Fibroblast of villous mesenchyme (primary cell): ENCODE measurements at places on chromosomes 16 and 17. TPM values are rescaled to one million over a fixed set of nuclear protein-coding genes. Genes with fewer than 3 reads are reported as not detected.

GRCh38 chr17:81070541-81071246 lies 35.7 kb downstream of the BAIAP2 start:
- no peak for DNase-seq

DNA sequence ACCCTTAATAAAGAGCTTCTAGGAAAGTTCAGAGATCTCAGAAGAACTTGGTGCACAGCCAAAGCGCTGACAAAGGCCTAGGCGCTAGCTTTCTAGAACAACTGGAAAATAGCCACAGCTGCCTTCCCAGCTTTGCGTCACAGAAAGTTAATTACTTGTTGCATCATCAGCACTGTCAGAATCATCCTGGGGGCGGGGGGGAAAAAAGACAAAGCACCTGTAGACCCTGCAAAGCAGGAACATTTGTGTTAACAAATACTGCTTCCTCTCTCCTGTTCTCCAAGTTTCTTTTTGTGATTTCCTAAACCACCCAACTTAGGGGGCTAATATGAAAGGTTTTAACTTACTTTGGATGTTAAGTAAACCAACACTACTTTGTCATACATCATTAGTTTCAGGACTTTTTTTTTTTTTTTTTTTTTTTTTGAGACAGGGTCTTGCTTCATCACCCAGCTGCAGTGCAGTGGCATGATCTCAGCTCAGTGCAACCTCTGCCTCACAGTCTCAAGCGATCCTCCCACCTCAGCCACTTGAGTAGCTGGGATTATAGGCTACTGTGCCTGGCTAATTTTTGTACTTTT lies 4.8 kb upstream of the AARSD1 start:
- DNase-seq, result peak; percentile 66

GRCh38 chr16:11581678-11582077 lies 5.0 kb downstream of the LITAF start:
- no peak for DNase-seq

Gene CD300LB
- total RNA-seq, result not detected in 2 replicates

Gene UTS2R
- not detected in 2 replicates for total RNA-seq

DNA sequence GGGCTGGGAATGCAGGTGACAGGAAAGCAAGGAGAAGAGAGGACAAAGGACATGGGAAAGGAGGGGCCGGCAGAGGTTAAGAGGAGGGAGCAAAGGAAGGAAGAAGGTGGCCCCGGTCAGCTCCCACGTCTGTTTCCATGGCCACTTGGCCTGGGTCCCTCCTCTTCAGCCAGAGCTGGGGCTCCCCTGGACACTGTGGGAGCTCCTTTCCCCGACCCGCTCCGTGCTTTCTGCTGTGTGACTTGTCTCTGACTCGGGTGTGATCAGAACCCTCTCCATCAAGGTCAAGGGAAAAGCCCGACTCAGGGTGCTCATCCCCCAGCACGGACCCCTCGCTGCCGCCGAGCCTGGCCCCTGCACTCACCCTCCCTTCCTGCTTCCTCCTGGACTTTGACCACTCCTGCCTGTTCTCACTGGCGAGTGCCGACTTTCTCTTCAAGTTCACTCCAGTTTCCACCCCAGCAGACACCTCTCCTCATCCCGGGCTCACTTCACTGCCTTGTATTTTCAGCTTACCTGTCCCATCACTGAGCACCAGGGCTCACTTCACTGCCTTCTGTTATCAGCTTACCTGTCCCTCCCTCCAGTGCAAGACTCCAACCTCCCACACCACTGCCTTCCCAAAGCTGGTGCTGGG lies 61.2 kb downstream of the MEAK7 start:
- no peak for DNase-seq

- no peak for DNase-seq
These were observed 6.7 kb downstream of the ARL16 start for GRCh38 chr17:81676906-81677305.

Gene ALDH3A1
- not detected in 2 replicates for total RNA-seq

Gene TM4SF5
- total RNA-seq, result not detected in 2 replicates

GRCh38 chr16:59046335-59046734 lies 312.2 kb upstream of the GOT2 start:
- DNase-seq, result peak; percentile 29

Gene OR3A3
- not detected in 2 replicates for total RNA-seq

Gene MSLN
- 0.32 and 0.86 TPM in 2 replicates for total RNA-seq

Gene ASB16
- under 0.01 TPM in 1 of 2 replicates, not detected in the other for total RNA-seq

- peak; percentile 75 for DNase-seq
These were observed 94.6 kb downstream of the RGS9 start for GRCh38 chr17:65231662-65232335.

Gene PRM3
- total RNA-seq, result not detected in 2 replicates

Gene PYDC1
- not detected in 2 replicates for total RNA-seq

Gene IGSF6
- under 0.01 TPM in 1 of 2 replicates, not detected in the other for total RNA-seq

GRCh38 chr16:2959206-2959605 lies 4.9 kb upstream of the KREMEN2 start:
- DNase-seq, result no peak

GRCh38 chr17:42578282-42578869 lies 847 bp upstream of the PSMC3IP start:
- DNase-seq, result peak; percentile 72

Gene MYCBPAP
- 0.64 and 0.86 TPM in 2 replicates for total RNA-seq

- peak; percentile 72 for DNase-seq
These were observed 4.0 kb downstream of the HIC1 start for GRCh38 chr17:2058586-2059546.

GRCh38 chr17:68600067-68600930 lies 868 bp downstream of the FAM20A start:
- no peak for DNase-seq

- DNase-seq, result no peak
These were observed 255.3 kb downstream of the CPPED1 start for GRCh38 chr16:12548270-12548983.

DNA sequence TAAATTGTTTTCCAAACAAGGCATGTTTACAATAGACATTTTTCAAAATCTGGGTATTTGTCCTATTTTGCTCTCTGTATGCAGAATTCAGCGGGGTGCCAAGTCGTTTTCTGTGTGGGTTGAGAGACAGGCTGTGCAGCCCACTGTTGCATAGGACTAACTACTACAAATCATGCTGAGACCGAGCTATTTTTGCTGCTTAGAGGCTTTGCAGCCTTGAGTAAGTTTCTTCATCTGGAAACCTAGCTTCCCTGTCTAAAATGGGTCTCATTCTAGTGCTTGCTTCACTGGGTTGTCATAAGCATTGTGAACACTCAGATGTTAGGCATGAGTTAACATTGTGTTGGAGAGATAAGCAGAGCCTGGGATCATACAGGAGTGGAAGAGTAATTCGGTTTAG lies 1.3 kb downstream of the PRPSAP2 start:
- DNase-seq, result peak; percentile 49

Gene KCNJ18
- total RNA-seq, result not detected in 2 replicates

DNA sequence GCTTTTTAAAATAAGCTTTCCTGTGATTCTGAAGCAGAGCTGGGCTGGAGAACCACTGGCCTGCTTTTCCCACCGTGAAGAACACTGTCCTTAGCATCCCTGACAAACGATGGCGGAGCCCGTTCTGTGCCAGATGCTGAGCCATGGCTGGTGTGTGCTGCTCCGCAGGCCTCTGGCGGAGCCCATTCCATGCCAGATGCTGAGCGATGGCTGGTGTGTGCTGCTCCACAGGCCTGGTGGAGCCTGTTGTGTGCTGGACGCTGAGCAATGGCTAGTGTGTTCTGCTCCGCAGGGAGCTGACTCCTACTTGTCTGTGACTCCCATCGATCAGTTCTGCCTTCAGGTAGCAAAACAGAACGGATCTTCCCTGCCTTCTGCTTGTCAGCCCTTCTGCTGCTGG lies 4.3 kb downstream of the ENDOV start:
- no peak for DNase-seq

- DNase-seq, result no peak
These were observed 147.0 kb upstream of the TNRC6C start for GRCh38 chr17:77811521-77811920.

DNA sequence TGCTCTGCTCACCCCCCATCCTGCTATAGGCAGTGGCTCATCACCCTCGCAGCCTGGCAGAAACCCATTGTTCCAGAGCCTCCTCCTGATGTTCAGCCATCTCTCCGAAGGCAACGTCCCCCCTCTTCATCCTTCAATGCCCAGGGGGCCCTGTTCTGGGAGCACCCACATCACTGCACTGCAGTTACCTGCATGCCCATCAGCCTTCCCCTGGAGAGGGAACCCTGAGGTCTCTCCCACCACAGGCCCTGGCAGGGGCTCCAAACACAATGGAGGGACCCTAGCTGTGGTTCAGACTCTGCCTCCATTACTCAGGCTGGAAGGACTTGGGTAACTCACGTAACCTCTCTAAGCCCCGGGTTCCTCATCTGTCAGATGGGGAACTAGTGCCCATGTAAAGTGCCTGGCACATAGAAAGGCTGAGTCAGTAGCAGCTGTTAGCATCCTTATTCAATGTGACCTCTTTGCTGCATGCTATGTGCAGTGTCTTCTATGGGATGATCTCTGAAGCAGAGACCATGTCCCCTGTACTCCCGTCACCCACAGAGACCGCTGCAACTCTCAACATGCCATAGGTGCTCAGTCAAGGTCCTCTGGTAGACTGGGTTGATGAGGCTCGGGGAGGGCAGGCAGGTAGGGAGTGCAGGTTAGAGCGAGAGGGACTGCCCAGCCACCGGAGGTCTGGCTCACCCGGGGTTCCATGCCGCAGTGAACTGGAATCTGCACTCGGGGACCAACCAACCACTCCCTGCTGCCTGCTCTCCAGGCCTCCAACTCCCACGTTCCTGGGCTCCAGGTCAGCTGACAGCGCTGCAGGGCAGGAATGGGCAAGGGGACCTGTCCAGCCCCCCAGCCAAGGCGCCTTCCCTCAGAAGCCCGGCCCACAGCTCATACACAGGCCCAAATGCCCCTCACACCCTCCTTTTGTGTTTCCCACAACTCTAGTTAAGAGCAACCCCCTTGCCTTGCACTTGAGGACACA lies 233.2 kb downstream of the ZNF423 start:
- DNase-seq, result no peak

- DNase-seq, result no peak
These were observed 9.9 kb downstream of the NXPH3 start for GRCh38 chr17:49585422-49586027.

Gene SEZ6L2
- total RNA-seq, result 2.6 and 4.7 TPM in 2 replicates

GRCh38 chr17:28547096-28547622 lies 5.3 kb downstream of the UNC119 start:
- no peak for DNase-seq

Gene MPHOSPH6
- total RNA-seq, result 32.9 and 38.4 TPM in 2 replicates

GRCh38 chr17:4946312-4946976 lies 1.9 kb downstream of the PFN1 start:
- DNase-seq, result no peak

Gene GDPD1
- total RNA-seq, result 0.97 and 2.6 TPM in 2 replicates

DNA sequence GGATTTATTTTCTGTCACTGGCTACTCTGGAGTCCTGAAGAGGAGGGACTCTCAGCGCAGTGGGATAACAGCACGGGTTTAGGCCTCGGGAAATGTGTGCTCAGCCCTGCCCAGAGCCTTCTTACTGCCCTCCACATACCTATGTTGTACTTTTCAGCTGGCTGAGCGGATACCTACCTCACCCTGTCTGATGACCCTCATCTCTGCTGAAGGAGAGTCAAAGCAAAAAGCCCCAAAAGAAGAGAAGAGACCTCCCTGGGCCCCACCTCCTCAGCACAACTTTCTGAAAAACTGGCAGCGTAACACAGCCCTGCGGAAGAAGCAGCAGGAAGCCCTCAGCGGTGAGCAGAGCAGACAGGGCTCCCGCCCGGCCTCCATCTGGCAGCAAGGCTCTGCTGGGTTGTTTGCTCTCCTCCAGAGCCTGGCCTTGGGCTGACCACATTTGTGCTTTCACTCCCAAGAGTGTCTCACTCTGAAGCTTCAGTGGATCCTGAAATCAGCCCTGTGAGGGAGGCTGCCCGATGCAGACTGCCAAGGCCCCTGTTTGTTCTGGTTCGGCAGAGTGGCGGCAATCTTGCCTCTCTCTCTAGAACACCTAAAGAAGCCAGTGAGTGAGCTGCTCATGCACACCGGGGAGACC lies 10.3 kb downstream of the MYCBPAP start:
- peak; percentile 32 for DNase-seq

Gene KRTAP4-4
- total RNA-seq, result not detected in 2 replicates

GRCh38 chr17:45096141-45096540 lies 35.0 kb downstream of the NMT1 start:
- peak; percentile 37 for DNase-seq

DNA sequence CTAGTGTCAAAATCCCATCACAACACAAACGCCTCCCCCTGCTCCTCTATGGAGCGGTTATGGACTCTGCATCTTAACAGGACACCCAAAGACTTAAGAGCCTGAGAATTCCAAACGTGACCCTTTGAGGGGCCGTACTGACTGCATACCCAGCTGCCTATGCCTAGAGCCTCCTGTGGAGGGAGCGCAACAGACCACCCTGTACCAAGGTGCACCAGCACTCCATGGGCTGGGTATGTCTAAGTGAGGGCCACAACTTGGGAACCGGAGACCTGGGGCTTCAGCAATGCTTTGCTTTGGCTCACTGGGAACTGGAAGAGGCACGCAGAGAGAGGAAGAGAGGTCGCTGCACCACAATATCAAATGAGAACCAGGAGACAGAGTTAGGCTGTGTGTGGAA lies 5.4 kb downstream of the ANKS3 start:
- DNase-seq, result no peak

DNA sequence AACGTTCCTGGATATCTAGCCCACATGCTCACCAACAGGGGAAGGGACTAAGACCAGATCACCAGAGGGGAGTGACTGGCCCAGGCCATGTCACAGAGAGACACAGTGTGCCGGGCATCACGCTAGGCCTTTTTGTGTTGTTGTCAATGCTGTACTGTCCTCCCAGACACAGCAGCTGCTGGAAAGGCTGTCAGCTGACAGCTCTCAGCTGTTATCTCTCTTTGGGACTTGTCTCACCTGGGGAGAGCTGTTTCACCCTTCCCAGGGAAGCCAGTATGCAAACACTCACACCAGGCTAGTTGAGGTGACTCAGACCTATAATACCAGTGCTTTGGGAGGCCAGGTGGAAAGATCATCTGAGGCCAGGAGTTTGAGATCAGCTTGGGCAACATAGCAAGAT lies 19.4 kb downstream of the UNC45B start:
- no peak for DNase-seq

GRCh38 chr17:68627956-68628575 lies 26.9 kb upstream of the FAM20A start:
- no peak for DNase-seq

GRCh38 chr17:41167561-41167960 lies 460 bp downstream of the KRTAP4-3 start:
- no peak for DNase-seq

GRCh38 chr16:46887524-46887854 lies 3.3 kb downstream of the GPT2 start:
- no peak for DNase-seq

DNA sequence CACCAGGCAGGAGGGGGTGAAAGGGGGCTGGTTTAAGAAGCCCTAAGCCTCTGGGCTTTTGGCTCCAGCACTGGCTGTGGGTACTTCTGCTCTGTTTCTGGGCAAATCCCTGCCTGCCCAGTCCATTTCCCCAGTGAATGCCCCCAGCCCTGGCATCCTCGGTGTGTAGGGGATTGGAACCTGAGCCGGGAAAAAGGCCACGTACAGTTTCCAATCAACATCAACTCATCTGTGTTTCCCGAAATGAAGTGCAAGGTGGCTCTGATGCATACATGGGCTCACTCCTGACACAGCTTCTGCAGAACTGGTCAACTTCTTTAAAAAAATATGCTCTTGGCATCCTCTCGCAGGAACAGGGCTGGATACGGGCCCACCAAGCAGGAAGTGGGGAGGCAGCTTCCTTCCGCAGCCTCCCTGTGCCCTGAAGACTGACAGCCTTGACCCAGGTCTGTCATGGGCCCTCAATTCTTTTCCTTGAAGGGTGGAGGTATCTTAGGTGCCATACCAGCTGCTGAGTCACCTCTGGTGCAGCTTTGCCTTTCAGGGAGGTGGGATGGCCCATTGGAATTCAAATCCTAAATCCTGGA lies 73.3 kb downstream of the N4BP1 start:
- no peak for DNase-seq
